Fibroblast of villous mesenchyme (primary cell): ENCODE measurements at places on chromosomes 7 and 10. TPM values are rescaled to one million over a fixed set of nuclear protein-coding genes. Genes with fewer than 3 reads are reported as not detected.

ADRB1 gene
- not detected in 2 replicates for total RNA-seq

UROS gene
- 93.7 and 94.7 TPM in 2 replicates for total RNA-seq

ABCB1 gene
- total RNA-seq, result 0.86 and 0.97 TPM in 2 replicates

FGL2 gene
- 0.86 and 0.97 TPM in 2 replicates for total RNA-seq

OPN1SW gene
- total RNA-seq, result not detected in 2 replicates

PPP1R9A gene
- total RNA-seq, result under 0.01 TPM in 2 replicates
